ENCODE measurements at places on chromosomes 2 and 18.

DNA sequence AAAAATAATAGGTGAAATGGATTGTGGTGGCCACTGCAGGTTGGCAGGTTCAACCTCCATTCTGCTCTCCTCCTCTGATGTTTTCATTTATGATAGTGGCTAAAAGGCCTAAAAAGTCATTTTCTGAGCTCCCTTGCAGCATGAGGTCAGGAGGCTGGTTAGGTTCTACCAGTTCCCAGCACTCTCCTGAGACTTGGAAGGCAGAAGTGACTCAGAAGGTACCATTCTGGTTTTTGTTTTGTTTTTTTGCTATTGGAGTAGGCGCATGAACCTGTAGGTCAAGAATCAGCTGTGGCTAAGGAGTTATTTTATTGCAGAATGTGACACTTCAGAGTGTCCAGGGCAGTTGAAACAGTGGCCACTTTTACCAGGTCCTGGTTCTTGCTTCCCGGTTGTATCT lies 181.9 kb downstream of the CCDC102B start:
- no peak for DNase-seq
- H3K4me1 ChIP-seq, result no peaks in the 10 kb centered on the region
- H3K27ac ChIP-seq, result no peak overlapping the region
- no peak overlapping the region for H3K4me3 ChIP-seq

DNA sequence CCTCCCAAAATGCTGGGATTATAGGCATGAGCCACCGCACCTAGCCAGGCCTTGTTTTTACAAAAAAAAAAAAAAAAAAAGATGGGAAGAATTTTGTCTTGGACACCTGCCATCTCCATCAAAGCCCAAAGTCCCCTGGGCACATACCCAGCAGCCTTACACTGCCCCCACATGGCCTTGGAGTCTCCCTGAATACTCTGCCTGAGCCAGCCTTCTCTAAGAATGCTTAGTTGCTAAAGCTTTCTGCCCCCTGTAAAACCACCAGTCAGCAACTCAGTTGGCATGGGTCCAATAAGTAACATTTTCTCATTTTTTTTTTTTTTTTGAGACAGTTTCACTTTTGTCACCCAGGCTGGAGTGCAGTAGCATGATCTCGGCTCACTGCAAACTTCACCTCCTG lies 40.6 kb downstream of the SPC25 start:
- peak overlapping the region; percentile 14 for H3K27ac ChIP-seq
- H3K4me1 ChIP-seq, result peaks cover 33% of the 10 kb centered on the region
- H3K4me3 ChIP-seq, result no peak overlapping the region

GRCh38 chr18:71027531-71027930 lies 738.7 kb downstream of the SOCS6 start:
- H3K27ac ChIP-seq, result peak overlapping the region; percentile 64
- H3K36me3 ChIP-seq, result no peaks in the 10 kb centered on the region

DNA sequence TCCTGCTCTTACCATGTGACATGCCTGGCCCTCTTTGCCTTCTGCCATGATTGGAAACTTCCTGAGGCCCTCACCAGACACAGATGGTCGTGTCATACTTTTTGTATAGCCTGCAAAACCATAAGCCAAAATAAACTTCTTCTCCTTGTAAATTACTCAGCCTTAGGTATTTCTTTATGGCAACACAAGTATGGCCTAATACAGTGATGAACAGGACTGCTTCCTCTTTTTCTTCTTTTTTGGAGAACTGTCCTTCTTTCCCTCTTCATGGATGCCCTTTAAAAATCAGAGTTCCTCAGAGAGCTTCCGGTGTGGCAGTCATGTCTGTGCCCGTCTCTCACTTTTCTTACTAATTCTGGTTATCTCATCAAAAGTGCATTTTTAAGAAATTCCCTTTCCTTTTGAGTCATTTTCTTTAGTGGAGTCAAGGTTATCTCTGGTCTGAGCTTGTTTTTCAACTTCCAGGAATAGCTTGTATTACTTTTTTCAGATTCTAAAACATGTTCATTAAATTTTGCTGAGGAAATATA lies 9.2 kb upstream of the IL1A start:
- peak overlapping the region; percentile 99 for H3K27ac ChIP-seq
- peak overlapping the region; percentile 47 for H3K4me3 ChIP-seq
- no peak for DNase-seq
- H3K27me3 ChIP-seq, result no peaks in the 10 kb centered on the region
- peaks cover 82% of the 10 kb centered on the region for H3K4me1 ChIP-seq
- peaks cover 30% of the 10 kb centered on the region for H3K36me3 ChIP-seq

GRCh38 chr2:224831530-224831929 lies 115.4 kb upstream of the CCDC195 start:
- no peaks in the 10 kb centered on the region for H3K27me3 ChIP-seq
- no peaks in the 10 kb centered on the region for H3K36me3 ChIP-seq
- H3K27ac ChIP-seq, result no peak overlapping the region
- H3K4me1 ChIP-seq, result no peaks in the 10 kb centered on the region
- no peak overlapping the region for H3K4me3 ChIP-seq

- no peak for DNase-seq
- H3K4me3 ChIP-seq, result peak overlapping the region; percentile 61
- peaks cover 7% of the 10 kb centered on the region for H3K36me3 ChIP-seq
- H3K4me1 ChIP-seq, result peaks cover 8% of the 10 kb centered on the region
These were observed 62.5 kb upstream of the CYP1B1 start for GRCh38 chr2:38138419-38138818.

DNA sequence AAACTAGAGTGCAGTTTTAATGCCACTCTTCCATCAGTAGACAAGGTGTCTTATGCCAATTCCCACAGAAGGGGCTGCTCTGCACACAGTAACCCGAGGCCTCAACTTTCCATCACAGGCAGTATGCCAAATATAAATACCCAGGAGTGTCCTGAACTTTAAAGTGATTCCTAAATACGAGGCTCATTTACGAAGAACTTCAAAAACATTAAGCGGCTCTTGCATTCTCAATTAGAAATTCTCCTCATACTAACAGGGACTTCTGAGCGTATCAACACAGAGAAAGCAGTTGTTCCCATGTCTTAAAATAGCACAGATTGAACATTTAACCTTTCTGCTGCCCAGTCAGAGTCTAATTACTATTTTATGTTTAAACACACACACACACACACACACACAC lies 638.6 kb downstream of the ERBB4 start:
- H3K4me1 ChIP-seq, result no peaks in the 10 kb centered on the region
- H3K4me3 ChIP-seq, result no peak overlapping the region
- H3K36me3 ChIP-seq, result no peaks in the 10 kb centered on the region
- H3K27me3 ChIP-seq, result no peaks in the 10 kb centered on the region
- H3K27ac ChIP-seq, result no peak overlapping the region

- no peak overlapping the region for H3K4me3 ChIP-seq
- H3K4me1 ChIP-seq, result no peaks in the 10 kb centered on the region
- no peak for DNase-seq
- no peak overlapping the region for H3K27ac ChIP-seq
- H3K36me3 ChIP-seq, result no peaks in the 10 kb centered on the region
These were observed 185.5 kb downstream of the KCNS3 start for GRCh38 chr2:18063826-18064470.
